ENCODE measurements at places on chromosomes 6 and 20. TPM values are rescaled to one million over a fixed set of nuclear protein-coding genes. Genes with fewer than 3 reads are reported as not detected.

GRCh38 chr20:38427655-38428023 lies 7.5 kb downstream of the SNHG17 start:
- no peak for DNase-seq
- H3K36me3 ChIP-seq: no peaks in the 10 kb centered on the region
- H3K4me3 ChIP-seq: peak overlapping the region; percentile 20

- peaks cover 27% of the 10 kb centered on the region for H3K4me1 ChIP-seq
- no peaks in the 10 kb centered on the region for H3K36me3 ChIP-seq
- peak overlapping the region; percentile 88 for H3K27ac ChIP-seq
Observed at GRCh38 chr6:109515781-109516409, 32.9 kb upstream of the ZBTB24 start.

- H3K27me3 ChIP-seq: no peaks in the 10 kb centered on the region
- no peak for DNase-seq
- peaks cover 15% of the 10 kb centered on the region for H3K4me1 ChIP-seq
- H3K27ac ChIP-seq: no peak overlapping the region
- no peaks in the 10 kb centered on the region for H3K36me3 ChIP-seq
- no peak overlapping the region for H3K4me3 ChIP-seq
Observed at GRCh38 chr6:45462190-45463134, 84.7 kb upstream of the SUPT3H start.

DNA sequence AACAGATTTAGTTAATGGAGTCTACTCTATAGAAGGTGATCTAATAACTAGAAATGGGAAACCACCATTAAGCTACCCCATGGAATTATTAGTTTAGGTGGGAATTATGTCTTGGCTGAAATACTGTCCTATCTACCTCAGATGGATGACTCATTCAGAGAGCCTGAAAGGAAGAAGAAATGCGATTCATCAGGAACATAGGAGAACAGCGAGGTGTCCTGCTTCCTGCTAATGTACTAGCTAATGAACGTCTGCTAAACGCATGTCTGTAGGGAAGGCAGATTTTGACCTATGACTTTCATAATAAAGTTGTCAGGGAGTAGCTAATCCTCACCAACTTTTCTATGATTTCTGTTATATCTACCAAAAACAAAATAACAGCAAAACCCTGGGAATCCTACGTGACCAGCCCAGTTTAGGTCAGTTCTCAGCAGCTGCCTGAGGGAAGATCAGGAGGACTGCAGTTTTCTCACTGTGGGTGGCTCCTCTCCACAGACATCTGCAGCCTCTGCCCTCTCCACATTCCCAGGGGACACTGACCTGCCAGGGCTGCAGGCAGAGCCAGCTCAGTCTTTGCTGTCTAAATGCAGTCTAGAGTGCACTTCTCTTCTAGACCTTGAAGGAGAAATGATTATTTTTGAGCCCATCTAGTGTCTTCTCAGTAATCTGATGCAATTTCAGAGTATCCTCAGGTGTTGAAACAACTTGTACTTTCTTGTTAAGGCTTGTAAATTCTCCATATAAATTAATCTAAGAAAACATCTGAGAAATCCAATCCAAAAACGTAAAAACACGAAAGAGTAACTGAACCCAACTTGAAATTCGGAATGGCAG lies 18.1 kb upstream of the SFT2D1 start:
- no peak for DNase-seq
- no peak overlapping the region for H3K27ac ChIP-seq
- H3K4me1 ChIP-seq: no peaks in the 10 kb centered on the region
- H3K36me3 ChIP-seq: no peaks in the 10 kb centered on the region
- peaks cover 16% of the 10 kb centered on the region for H3K27me3 ChIP-seq

DNA sequence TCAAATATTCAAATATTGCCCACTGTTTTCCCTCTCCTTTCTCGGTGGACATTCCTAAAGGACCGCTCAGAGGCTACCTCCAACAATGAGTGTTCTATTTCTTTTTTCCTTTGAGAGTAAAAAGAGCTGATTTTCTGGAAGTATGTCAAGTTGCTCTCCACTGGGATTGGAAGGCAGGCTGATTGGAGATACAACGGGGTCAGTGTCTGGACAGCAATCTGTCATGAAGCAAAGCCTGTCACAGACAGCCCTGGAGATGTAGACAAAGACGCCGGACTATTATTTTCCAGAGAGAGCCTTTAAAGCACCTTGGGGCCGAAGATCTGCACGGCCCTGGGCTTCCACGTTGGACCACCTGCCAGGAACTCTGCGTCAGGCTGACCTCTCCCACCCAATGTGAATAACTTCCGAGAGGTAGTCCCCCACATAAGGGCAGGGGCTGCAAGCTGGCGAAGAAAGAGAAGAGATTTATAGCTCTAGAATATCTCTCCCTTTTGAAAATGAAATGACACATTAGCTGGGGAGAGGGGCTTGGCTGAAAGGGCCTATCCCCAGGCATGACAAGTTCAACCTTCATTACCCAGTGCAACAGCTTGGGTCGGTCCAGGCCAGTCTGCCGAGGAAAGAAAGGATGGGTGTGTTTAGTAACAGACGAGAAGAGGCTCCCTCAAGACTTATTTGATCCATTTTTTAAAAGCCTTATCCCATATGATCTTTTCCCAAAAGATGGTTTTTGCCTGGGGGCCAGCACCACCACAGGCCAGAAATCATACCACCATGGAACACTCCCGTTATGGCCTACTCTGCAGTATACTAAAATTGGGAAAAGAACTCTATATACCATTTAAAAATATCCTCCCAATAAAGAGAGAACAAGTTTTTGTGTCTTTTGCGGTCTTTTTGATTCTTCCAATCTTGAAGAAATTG lies 131.1 kb downstream of the OLIG3 start:
- no peak for DNase-seq
- H3K36me3 ChIP-seq: no peaks in the 10 kb centered on the region
- H3K27ac ChIP-seq: peak overlapping the region; percentile 23
- H3K4me3 ChIP-seq: peak overlapping the region; percentile 4
- H3K27me3 ChIP-seq: no peaks in the 10 kb centered on the region

TSPO2 gene
- total RNA-seq: not detected

SLC13A3 gene
- total RNA-seq: 0.31 TPM

EEF1A1 gene
- total RNA-seq: 14,584 TPM

Measured in naive thymus-derived CD8-positive, alpha-beta T cell (primary cell).